ENCODE measurements at places on chromosomes 3 and 15.

- no peak for DNase-seq
Measured at GRCh38 chr3:128326051-128326823, 140.5 kb downstream of the DNAJB8 start.

DNA sequence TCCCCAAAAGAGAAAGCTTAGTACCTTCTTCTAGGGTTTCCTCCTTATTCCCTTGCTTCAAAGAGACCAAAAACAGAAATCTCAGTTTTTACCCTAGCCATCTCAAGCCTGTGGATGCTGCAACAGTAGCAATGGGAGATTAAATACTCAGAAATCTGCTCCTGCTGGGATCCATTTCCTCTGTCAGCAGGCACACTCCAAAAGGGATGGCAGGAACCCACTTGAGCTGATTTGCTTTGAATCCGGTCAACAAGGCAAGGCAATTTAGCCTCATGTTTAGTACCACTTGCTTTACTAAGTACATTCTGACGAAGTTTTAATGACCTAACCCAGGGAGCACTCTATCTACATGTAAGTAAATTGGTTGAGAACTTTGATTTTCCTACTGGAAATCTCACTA, 590.0 kb upstream of the ADAMTS9 start:
- DNase-seq: no peak

DNA sequence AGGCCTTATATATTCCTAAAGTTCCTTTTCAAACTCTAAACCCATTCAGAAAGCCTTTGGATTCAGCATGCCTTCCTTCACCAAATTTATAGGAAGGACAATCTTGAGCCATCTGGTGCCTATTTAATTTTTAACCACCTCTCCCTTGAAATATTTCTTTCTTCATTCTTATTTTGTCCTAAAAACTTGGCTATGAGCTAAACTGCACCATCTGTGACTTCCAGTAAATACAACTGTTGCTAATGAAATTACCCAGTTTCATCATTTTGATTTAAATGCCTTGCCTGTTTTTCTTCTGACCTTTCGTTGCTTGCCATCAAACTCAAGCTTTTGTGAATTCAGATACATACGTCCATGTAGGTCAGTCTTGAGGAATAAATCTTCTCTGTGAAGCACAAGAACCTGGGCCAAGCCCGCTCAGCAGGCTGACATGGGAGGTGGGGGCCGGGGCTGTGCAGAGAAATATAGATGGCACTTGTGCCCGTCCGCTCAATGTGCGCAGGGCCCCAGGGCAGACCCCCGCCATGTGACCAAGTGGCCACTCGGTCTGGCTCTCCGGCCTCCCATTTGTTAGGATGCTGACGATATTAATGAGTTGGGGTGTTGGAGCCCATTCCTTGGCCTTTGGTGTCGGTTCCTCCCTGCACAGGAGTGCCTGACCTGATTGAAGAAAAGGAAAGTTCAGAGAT, 335.9 kb downstream of the VPS13C start:
- DNase-seq: no peak

- no peak for DNase-seq
Measured at GRCh38 chr3:62662677-62663076, 212.5 kb downstream of the CADPS start.

- DNase-seq: no peak
Measured at GRCh38 chr3:193902607-193903511, 233.1 kb upstream of the HES1 start.

GRCh38 chr3:48273594-48274211, 32.8 kb downstream of the ZNF589 start:
- DNase-seq: peak; percentile 81

DNA sequence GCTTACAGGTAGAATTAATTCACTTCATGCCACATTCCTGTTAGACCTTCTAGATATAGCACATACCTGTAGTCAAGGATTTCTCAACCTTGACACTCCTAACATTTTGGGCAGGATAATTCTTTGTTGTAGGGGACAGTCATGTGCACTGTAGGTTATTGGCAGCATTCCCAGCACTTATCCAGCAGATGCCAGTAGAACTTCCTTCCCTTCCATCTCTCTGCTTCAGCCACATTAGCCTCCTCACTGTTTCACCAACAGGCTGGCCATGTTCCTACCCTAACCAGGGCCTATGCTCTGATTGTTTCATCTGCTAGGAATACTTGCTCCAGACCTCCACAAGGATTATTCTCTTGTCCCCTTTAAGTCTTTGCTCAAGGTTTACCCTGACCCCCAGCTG, 68.0 kb upstream of the STAC start:
- DNase-seq: no peak

- DNase-seq: peak; percentile 17
Measured at GRCh38 chr15:101052681-101053121, 133.5 kb downstream of the LRRK1 start.

DNA sequence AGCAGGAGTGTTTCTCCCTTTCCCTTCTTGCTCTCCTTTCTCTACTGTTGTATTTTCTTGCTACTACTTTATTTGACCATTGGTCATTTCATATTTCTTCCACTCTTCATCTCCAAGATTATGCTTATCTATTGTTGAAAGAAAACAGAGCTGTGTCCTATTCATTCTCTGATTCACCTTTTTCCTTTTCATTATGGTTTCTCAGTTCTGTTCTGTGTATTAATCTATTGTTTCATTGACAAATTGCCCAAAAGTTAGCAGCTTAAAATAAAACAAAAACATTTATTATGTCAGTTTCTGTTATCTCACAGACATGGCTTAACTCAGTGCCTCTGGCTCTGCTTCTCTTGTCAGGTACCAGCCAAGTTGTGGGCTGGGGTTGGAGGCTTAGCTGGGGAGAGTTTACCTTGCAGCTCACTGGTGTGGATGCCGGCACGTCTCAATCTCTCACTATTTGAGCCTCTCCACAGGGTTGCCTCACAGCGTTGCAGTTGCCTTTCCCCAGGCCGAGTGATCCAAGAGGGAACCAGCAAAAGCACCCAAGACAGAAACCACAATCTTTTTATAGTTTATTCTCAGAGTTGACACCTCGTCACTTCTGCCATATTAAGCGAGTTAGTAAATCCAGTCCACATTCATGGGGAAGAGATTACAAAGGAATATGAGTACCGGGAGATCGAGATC, 36.9 kb upstream of the FILIP1L start:
- DNase-seq: no peak

- no peak for DNase-seq
Measured at GRCh38 chr3:94481226-94481898, 418.5 kb downstream of the NSUN3 start.

- no peak for DNase-seq
Measured at GRCh38 chr15:80940851-80941250, 48.8 kb downstream of the MESD start.

DNA sequence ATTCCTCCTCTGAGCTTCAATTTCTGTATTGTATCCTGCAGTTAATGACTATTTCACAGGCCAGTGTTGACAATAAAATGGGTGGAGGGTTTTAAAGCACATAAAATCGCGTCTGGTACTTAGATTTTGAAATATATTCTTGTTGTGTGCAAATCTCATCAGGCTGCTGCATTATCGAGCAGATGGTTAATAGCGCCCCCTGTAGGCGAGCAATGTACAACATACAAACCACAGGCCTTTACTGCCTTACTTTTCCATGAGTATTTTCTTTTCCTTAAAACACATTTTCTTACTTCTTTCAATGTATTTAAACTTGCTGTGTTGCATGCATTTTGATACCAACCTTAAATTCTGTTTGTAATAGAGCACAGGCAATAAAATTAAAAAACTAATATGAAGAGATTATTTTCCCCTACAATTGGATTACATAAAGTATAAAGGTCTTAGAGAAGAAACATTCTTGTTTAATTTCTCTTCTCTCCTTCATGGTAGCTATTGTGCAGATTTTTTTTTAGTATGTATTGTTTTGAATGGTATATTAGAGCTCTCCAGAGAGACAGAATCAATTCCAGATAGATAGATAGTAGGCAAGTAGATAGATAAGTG, 608.4 kb downstream of the CADM2 start:
- DNase-seq: peak; percentile 64

- DNase-seq: no peak
Measured at GRCh38 chr3:173045770-173046382, 95.2 kb downstream of the SPATA16 start.

DNA sequence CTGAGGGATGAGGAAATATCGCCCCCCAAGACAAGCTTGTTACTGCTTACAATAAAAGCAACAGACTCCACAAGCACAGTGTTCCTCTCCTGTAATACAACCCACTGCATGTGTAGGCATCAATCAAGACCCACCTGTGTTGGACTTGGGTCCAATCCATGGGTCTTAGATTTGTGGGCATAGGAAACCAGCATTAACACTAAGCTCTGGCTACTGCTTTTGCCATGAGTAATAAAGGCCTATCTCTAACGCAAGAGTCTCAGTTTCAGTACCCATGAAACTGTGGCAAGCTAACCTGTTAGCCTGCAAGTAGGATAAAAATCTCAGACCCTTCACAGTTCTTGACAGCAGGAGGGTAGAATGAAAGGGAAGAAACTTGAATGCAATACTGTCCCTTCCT, 5.2 kb upstream of the EIF1B start:
- no peak for DNase-seq

- no peak for DNase-seq
Measured at GRCh38 chr3:144018776-144019175, 47.2 kb downstream of the DIPK2A start.

DNA sequence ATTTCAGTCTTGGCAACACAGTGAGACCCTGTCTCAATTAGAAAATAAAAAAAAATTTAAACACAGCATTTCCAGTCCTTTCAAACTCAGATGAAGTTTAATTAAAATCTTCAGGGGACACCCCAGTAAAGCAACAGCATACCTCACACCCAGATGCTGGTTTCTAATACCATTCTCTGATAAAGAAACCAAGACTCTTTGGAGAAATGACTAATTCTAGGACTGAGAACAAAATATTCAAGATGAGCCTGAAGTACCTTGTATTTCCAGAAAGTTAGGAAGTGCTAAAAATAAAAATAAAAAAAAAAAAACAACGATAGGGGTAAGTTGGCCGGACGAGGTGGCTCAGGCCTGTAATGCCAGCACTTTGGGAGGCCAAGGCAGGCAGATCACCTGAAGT, 14.0 kb upstream of the MAP4 start:
- DNase-seq: no peak

DNA sequence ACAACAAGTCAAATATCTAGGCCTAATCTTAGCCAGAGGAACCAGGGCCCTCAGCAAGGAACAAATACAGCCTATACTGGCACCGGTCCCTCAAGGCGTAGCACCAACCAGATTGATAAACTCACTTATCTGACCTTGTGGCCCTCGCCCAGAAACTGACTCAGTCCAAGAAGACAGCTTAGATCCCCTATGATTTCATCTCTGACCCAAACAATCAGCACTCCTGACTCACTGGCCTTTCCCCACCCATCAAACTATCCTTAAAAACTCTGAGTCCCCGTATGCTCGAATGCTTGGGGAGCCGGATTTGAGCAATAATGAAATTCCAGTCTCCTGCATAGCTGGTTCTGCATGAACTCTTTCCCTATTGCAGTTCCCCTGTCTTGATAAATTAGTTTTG, 1.6 kb upstream of the SORD start:
- DNase-seq: no peak

Data from D341Med (cell line).